ENCODE measurements at places on chromosomes 1 and 21.

DNA sequence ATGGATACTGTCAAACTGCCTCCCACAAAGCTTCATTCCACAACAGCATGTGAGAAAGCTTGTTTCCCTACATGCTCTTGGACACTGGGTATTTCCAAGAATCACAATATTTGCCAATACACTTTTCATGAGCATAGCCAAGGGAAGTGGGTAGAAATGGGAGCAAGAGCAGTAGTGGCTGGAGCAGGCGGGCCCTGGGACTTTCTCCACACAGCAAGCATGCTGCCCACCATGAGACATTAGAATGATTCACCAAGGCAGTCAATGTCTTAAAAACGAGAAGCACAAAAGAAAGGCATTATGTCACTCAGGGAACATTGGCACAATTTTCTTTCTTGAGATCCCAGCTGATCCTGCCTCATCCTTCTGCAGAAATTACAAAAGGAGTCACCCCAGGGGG, 371.6 kb upstream of the RUNX1 start:
- no peak for DNase-seq

GRCh38 chr1:51284487-51284954, 45.8 kb downstream of the TTC39A start:
- DNase-seq: no peak

DNA sequence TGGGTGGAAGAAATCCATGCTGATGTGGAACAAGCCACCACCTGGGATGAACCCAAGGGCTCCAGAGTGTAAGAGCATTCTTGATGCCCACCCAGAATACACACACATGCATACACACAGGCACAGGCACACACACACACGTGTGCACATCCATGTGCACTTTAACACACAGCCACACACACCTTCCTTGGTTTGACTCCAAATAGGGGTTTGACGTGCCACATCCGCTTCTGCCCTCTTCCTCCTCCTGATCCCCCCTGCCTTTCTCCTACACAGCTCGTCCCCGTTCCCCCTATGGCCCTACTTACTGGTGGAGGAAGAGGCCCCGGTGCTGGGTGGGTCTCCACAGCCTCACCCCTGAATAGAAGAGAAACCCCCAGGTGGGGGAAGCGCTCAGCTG, 16.0 kb downstream of the SPATA21 start:
- no peak for DNase-seq

DNA sequence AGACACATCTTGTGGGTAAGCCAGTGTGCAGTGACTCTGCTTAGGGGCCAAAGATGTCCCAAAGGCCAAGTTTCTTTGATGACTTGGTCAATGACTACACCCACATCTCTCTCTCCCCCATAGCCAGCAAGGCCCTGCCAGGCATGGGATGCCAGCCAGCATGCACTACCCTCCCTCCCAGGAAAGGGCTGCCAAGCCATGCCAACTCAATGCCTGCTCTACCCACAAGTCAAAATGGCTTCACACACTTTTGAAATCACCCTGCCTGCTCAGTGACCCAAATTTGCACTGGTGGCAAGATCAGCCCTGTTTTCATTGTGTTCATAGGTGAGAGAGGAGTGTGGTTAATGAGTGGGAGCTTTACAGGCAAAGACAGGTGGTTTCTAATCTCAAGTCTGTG, 112.5 kb downstream of the MATN1 start:
- DNase-seq: no peak

DNA sequence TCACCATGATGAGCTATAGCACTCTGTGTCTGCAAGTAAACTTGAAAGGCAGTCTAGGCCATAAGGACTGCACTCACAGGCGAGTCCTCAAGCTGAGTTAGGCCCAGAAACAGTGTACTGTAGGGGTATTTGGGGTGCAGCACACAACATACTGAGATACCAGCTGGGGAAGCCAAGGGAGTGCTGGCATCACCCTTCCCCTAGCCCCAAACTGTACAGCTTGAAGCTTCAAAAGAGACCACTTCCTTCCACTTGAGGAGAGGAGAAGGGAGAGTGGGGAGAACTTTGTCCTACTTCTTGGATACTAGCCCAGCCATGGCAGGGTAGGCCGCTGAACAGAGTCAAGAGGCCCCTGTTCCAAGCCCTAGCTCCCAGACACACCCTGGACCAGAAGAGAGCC, 24.2 kb upstream of the SNX7 start:
- no peak for DNase-seq

GRCh38 chr1:30536530-30536929, 186.9 kb downstream of the MATN1 start:
- DNase-seq: no peak

DNA sequence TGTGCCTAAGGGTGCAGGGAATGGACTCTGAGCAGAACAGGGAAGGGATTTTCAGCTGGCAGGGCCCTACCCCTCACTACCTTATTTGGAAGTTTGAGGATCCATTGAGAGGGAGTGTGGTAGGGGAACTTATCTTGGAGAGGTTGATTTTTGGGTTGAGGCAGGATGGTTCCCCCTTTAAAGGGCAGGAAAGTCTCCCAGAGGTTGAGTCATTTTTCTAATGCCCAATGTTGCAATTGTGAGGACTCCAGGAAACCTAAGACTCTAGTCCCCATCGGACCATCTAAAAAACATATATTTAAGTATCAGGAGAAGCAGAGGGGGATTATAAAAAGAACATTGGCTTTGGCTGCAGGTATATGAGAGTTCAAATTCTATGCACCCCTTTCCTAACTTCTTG, 47.3 kb downstream of the SAMD13 start:
- DNase-seq: no peak

DNA sequence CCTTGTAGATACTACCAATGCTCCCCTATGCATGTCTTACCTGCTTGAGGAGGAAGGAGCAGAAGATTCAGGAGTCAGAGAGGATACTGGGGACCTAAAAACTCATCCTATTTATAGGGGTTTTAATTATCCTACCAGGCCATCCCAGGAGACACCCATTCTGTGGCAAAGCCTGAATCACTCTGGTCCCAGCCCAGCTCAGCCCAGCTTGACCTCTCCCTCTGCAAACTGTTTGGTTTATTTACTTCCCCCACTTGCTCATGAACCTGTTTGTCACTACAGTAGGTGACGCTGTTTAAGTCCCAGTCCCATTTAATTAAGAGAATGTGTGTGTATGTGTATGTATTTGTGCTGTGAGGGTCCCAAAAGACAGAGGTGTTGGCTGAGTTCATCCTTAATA, at the start of gene RPTN:
TSS of gene RPTN (minus strand) at position 85 of the 400 bp plus-strand sequence. CDS start 1,339 bp downstream, outside the sequence.
- no peak for DNase-seq

- no peak for DNase-seq
Observed at GRCh38 chr1:207960346-207960745, 49.4 kb upstream of the CD34 start.

DNA sequence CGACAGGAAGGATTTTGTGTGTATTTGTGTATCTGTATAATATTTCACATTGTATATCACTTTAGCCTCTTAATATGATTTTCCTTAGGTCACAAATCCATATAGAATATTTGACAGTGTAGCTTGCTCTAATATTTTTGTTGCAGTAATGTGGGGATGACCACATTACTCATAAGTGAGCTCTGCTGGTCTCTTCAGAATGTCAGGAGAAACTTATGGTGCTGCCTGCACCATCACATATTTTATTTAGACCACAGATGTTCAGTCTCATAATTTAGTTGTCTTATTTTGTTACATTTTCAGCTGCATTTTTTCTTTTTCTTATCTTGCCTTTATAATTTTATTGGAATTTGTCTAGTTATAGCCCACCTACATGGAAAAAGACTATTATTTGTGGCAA, 205.3 kb downstream of the PBX1 start:
- no peak for DNase-seq

DNA sequence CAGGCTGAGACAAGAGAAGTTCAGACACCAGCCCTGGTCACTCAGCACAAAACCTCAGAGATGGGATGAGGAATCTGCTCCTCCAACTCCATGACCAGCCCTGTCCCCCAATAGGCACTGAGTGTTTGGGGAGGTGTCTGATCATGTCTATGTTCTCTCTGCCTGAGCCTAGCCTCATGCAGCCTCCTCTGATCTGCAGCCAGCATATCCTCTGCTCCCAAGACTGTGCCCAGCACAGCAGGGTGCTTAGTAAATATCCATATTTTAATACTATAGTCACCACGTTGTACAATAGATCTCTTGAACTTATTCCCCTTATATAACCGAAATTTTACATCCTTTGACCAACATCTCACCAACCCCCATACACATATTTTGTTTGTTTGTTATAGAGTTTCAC, 202.9 kb downstream of the MATN1 start:
- DNase-seq: no peak

DNA sequence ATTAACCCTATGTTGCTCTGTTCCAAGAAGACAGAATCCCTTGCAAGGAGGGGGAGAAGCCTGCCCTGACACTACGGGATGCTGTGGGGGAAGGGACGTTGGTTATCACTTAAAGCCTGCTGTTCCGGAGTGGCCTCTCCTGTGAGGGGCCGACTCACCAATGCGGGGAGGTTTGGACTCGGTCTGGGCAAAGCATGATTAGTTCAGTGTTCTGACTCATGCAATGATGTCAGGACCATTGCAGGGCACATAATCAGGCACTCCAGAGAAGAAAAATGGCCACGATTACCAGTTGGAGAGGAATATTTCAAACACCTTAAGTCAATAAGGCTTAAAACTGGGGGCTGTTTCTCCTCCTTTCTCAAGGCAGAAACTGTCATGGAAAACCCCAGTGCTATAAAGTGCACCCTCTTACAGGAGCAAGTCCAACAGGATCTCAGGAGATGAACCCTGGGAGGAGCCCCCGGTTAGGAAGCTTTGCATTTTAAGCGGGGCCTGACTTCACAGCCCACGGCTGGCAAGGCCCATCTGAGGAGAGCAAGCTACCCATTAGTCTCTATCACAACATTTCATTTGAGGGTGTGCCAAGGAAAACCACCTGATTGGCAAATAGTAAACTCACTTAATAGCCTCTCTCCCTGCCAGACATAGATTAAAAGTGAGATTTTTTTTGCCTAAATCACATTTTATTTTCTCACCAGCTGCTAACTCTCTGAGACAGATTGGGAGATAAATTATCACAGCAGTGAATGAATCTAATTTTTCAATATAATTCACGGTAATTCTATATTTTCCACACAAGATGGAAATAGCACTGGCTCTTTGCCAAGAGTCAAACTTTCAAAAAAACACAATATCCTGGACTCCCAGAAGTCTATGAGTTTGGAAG, 202.5 kb downstream of the C1orf94 start:
- DNase-seq: no peak

- no peak for DNase-seq
Observed at GRCh38 chr1:68464891-68465290, 15.1 kb upstream of the RPE65 start.

DNA sequence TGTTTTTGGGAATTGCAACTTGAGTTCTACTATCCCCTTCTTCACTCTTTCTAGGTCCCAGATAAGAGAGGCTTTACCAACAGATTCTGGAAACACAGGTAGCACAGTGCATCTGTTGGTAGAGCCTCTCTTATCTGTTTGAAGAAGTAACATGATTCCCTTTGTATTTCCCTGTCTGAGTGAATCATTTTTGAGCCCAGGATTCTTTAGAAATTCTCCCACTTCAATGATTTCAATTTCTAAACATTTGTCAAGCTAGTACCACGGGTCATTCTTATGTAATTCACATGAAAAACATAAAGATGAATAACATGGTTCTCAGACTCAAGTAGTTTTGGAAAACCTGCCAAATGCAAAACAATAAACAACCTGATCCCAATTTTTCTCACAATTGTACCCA, 72.0 kb upstream of the DUSP10 start:
- DNase-seq: no peak

DNA sequence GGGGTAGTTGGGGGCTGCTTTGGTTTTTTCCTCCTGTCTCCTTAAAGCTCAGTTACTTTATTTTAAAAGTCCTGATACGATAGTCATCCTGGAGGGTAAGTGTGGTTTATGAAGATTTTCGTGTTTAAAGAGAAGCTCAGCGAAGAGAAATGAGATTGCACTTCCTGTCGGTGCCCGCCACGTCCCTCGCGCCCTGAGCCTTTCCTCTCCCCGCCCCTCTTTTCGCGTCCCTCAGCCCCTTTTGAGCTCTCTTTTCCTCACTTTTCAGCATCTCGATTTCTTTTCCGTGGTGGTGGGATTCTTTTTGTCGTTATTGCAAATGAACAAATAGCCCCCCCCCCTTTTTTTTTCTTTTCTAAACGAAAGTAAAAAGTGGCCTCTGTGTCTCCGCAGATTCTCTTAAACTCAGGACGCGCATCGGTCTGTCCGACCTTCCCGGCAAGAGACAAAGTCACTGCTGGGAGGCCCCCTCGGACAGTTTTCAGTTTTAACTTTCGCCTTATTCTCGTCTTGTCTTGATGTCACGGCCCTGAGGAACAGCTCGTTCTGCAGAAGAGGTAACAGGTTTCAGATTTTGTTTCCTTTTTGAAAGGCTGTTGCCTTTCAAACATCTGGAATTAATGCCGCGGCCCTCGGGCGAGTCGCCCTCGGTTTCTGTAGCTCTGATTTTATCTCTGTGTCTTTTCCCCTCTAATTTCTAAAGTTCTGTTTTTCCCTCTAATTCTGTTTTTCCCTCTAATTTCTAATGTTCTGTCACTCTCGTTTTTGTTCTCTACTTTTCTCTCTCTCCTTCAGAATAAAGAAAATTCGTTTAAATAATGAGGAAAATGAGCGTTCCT, 1.0 kb upstream of the DMRTA2 start:
- DNase-seq: no peak

DNA sequence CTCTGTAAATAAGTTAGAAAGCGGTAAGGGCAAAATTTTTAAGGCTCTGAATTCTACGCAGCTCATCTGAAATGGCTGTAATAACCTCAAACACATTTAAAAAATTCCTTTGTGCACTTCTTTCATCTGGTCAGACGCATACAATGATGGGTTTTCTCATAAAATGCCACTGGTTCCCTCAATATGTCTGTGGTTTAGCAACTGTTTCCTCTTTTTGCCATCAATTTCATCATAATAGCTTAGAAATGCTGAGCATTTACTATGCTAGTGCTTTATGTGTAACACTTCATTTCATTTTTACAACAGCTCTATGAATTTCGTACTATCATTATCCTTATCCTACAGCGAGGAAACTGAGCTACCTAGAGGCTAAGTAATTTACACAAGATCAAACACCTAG, 35.3 kb upstream of the DMRTA2 start:
- DNase-seq: no peak

GRCh38 chr1:178609015-178609414, 96.1 kb downstream of the TEX35 start:
- DNase-seq: no peak

Measured in progenitor cell of endocrine pancreas (in vitro differentiated cells).